Keratinocyte (primary cell): ENCODE measurements at places on chromosomes 3 and 15. TPM values are rescaled to one million over a fixed set of nuclear protein-coding genes. Genes with fewer than 3 reads are reported as not detected.

The ZMYND10 gene
- polyA plus RNA-seq, result 0.10 to 0.21 TPM (median 0.15 TPM) in 3 replicates

The GOLGA6L9 gene
- 1.2 to 3.1 TPM (median 2.5 TPM) in 3 replicates for polyA plus RNA-seq

The DAZL gene
- not detected in 3 replicates for polyA plus RNA-seq

The IGDCC3 gene
- not detected in 3 replicates for polyA plus RNA-seq

The CRABP1 gene
- polyA plus RNA-seq, result not detected in 3 replicates
